ENCODE measurements at places on chromosomes 7 and 10. TPM values are rescaled to one million over a fixed set of nuclear protein-coding genes. Genes with fewer than 3 reads are reported as not detected.

The C7orf25 gene
- 5.3 TPM for total RNA-seq

The EIF4EBP2 gene
- total RNA-seq, result 20.5 TPM

The CRYGN gene
- not detected for total RNA-seq

The URGCP gene
- total RNA-seq, result 23.9 TPM

The FAM131B gene
- 1.2 TPM for total RNA-seq

The UBN2 gene
- total RNA-seq, result 5.1 TPM

The GLRX3 gene
- 109 TPM for total RNA-seq

The LRIT1 gene
- total RNA-seq, result not detected

The OPTN gene
- total RNA-seq, result 83.0 TPM

The MMD2 gene
- total RNA-seq, result not detected

The RAPGEF5 gene
- total RNA-seq, result 106 TPM

The C1QL3 gene
- total RNA-seq, result 0.11 TPM

The CREB5 gene
- 2.8 TPM for total RNA-seq

The OR9A2 gene
- not detected for total RNA-seq

The TEX47 gene
- not detected for total RNA-seq

The MYH16 gene
- 0.53 TPM for total RNA-seq

The ITIH5 gene
- not detected for total RNA-seq

The VDAC2 gene
- total RNA-seq, result 171 TPM

The ANKRD30A gene
- total RNA-seq, result not detected

All from pulmonary artery endothelial cell (primary cell).